ENCODE measurements at places on chromosomes 7 and 10. TPM values are rescaled to one million over a fixed set of nuclear protein-coding genes. Genes with fewer than 3 reads are reported as not detected.

The TMEM176B gene
- not detected for total RNA-seq

The LEP gene
- not detected for total RNA-seq

The ACTL6B gene
- not detected for total RNA-seq

The SPDYE6 gene
- not detected for total RNA-seq

The TRIM4 gene
- 14.4 TPM for total RNA-seq
